ENCODE measurements at places on chromosomes 11 and 22.

- DNase-seq: no peak
Measured at GRCh38 chr11:131671734-131672133, 301.3 kb downstream of the NTM start.

- DNase-seq: no peak
Measured at GRCh38 chr22:28187612-28188011, 268.6 kb upstream of the PITPNB start.

GRCh38 chr22:44166498-44167276 is 14.0 kb upstream of the PARVG start:
- DNase-seq: no peak

DNA sequence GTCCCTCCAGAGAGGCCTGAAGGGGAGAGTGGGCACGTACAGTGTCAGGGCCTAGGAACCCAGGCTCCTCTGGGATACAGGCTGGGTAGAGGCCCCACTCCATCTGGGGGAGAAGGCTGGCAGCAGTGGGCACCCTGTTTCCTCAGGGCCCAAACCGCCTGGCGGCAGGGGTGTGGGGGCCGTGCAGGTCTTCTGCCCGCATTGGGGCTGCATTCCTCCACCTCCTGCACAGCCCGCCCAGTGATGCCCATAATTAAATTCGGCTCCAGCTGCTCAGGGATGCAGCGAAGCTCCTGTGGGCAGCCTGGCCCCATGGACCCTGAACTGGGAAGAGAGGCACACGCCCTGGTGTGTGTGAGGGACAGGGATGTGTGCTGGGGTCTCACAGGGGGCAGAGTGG is 35.4 kb downstream of the KCNQ1OT1 start:
- no peak for DNase-seq

GRCh38 chr22:37167981-37168647 is 18.4 kb upstream of the IL2RB start:
- no peak for DNase-seq

- no peak for DNase-seq
Measured at GRCh38 chr11:133531458-133531857, 843 bp downstream of the OPCML start.

- no peak for DNase-seq
Measured at GRCh38 chr11:34773211-34773610, 143.0 kb downstream of the APIP start.

- no peak for DNase-seq
Measured at GRCh38 chr11:102807921-102808320, 10.0 kb upstream of the MMP1 start.

- DNase-seq: no peak
Measured at GRCh38 chr11:70141486-70142220, 61.4 kb upstream of the FADD start.

DNA sequence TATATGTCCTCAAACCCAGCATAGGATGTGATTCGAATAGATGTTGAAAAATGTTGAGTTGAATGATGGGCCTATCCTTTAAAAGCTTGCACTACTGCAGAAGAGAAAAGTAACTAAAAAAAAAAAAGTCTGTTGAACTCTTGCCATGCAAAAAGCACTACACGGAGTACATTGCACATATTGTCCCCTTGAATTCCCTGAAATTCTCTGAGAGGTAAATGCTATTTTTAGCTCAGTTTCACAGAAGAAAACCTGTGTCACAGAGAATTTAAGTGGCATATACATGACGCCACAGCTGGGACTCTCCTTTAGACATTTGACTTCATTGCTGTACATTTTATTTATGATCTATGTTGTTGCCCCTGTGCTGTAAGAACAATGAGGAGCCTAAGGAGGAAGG is 583.8 kb downstream of the SOX6 start:
- DNase-seq: no peak

- no peak for DNase-seq
Measured at GRCh38 chr11:78973876-78974275, 399.2 kb upstream of the NARS2 start.

DNA sequence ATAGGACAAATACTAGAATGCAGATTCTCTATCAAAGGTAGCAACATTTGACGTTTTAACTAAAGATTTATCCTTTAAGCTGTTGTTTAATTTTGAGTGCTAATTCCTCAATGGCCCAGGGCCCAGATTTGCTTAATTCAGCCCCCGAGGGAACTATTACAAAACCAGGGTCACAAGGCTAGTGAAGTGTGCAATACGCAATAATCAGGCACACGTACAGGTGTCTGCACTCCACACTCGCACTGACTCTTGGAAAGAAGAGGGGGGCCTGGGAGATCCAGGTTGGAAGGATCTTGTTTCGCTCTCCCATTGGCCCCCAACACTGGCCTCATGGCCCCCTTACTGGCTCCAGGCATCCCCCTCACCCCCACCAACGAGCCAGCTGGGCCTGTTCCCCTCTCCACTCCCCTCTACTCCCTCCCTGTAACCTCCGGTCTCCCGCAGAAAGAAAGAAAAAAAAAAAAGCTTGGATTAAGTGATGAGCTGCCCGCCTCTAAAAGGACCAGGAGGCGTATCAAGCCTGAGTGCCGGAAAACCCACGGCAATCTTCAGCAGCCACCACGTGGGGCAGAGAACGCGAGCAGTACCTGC is 2.2 kb upstream of the KIRREL3 start:
- no peak for DNase-seq

- DNase-seq: no peak
Measured at GRCh38 chr11:32023370-32024305, 67.2 kb upstream of the RCN1 start.

GRCh38 chr11:22566293-22566692 is 59.3 kb downstream of the FANCF start:
- DNase-seq: no peak

GRCh38 chr22:24938741-24939341 is 7.7 kb downstream of the LHFPL7 start:
- no peak for DNase-seq

GRCh38 chr11:129840236-129840635 is 24.6 kb downstream of the TMEM45B start:
- DNase-seq: no peak

GRCh38 chr22:47816863-47817210 is 1054.4 kb downstream of the TBC1D22A start:
- no peak for DNase-seq

- no peak for DNase-seq
Measured at GRCh38 chr22:48054596-48054995, 1292.1 kb downstream of the TBC1D22A start.

- no peak for DNase-seq
Measured at GRCh38 chr22:49961005-49961600, 531 bp downstream of the PIM3 start.

DNA sequence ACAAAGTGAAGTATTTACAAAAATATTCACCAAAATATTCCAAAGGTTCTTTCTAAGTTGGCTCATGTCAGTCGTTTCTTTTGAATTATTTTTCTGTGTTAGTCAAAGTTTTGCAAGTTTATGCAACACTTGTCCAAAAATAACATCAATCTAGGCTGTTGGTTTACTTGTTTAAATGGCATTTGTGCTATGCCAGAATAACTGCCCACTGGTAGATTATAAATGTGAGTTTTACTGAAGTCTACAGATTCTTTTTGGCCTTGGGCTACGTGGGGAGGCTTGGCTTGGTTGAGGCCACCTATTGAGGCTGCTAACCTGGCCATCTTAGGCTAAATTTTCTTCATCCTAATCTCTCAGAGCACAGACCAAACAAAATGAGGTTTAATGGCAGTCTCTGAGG is 1091.9 kb upstream of the RAG2 start:
- DNase-seq: no peak

- no peak for DNase-seq
Measured at GRCh38 chr11:36729825-36730224, 131.8 kb upstream of the RAG2 start.

GRCh38 chr11:122421702-122422101 is 233.8 kb upstream of the UBASH3B start:
- no peak for DNase-seq

DNA sequence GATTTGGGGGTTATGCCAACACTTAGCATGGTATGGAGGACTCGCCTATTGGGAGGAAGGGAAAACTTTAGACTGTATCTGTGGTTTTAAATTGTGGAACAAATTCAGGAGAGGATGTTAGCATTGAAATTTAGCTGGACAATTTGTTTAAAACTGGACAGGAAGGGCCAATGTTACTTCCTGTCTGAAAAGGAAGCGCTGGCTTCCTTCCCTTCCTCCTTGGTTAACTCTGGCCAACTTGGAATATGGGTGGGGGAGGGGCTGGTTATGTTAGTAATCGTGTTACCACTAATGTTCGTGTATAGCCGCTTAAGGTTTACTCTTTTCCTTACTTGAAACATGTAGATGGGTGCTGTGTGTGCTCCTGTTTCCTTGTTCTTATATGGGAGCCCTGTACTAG is 13.9 kb downstream of the CTNND1 start:
- no peak for DNase-seq

GRCh38 chr11:47143322-47143721 is 33.4 kb downstream of the ARFGAP2 start:
- no peak for DNase-seq

DNA sequence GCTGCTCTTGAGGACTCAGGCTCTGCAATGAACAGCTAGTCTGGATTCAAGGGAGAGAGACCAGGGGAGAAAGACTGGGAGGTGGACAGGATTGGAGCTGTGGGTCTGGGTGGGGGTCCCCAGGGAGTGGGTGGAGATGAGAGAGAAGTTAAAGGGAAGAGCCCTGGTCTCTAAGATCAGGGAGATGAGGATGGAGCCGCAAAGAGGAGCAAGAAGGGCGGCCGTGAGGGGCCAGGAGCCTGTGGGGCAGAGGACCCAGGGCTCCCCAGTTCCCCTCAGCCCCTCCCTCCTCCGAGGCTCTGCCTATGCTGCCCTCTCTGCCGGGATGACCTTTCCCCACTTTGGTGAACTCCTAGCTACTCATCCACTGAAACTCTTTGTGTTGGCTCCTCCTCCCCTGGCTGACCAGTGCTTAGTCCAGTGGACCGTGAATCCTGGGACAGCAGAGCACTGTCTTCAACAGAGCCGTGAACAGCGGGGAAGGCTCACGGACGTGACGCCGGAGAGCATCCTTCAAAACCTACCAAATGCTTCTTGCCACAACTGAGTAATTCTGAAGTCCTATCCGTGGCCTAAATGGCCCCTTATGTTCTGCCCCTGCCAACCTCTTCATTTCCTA is 16.4 kb upstream of the RFPL3 start:
- DNase-seq: no peak

- DNase-seq: no peak
Measured at GRCh38 chr11:10291801-10292638, 2.0 kb downstream of the SBF2 start.

GRCh38 chr11:66388780-66389386 is 17.3 kb upstream of the SLC29A2 start:
- peak; percentile 31 for DNase-seq

DNA sequence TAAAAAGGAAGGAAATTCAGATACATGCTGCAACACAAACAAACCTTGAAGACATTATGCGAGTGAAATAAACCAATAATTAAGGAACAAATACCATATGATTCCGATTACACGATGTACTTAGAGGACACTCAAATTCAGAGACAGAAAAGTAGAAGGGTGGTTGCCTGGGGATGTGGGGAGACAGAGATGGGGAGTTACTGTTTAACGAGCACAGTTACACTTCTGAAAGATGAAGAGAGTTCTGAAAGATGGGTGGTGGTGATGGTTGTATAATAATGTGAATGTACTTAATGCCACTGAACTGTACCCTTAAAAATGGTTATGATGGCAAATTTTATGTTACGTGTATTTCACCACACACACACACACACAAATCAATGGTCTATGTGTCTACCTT is 14.7 kb downstream of the ZBTB44 start:
- DNase-seq: no peak

- no peak for DNase-seq
Measured at GRCh38 chr11:63997104-63997700, 11.0 kb downstream of the OTUB1 start.
